ENCODE measurements at places on chromosomes 16 and 17.

- peak; percentile 41 for DNase-seq
Observed at GRCh38 chr16:813204-813915, 12.8 kb upstream of the GNG13 start.

- no peak for DNase-seq
Observed at GRCh38 chr16:67022531-67023214, 6.3 kb upstream of the CBFB start.

DNA sequence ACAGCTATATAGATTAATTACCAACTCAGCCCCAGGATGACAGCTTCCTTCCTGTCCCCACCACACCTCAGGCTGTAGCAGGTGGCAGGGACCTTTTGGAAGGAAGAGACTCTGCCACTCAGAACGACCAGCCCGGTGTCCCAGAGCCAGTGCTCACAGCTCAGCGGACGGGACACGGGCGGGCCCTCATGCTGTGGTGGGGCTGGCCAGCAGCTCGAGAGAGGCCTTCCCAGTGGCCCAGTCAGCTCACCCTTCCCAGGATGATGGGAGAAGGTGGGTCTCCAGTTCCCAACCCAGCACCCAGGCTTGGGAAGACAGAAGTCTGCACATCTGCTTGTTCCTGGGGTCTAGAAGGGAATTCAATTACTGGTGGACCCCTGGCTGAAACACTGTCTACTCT lies 10.5 kb downstream of the NUDT16L1 start:
- no peak for DNase-seq

GRCh38 chr16:1101573-1102332 lies 5.7 kb upstream of the C1QTNF8 start:
- no peak for DNase-seq

DNA sequence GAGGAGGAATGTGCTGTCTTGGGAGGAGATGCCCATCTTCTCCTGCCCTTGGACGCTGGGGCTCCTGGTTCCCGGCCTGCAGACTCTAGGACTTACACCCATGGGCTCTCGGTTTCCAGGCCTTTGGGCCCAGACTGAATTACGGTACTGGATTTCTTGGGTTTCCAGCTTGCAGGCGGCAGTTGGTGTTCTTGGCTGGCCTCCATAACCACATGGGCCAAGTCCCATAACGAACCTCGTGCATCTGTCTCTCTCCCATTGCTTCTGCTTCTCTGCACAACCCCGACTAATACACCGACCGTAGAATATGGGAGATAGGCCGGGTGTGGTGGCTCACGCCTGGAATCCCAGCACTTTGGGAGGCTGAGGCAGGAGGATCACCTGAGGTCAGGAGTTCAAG lies 162.6 kb downstream of the SDK2 start:
- no peak for DNase-seq

- peak; percentile 55 for DNase-seq
Observed at GRCh38 chr16:27232061-27232900, 29.0 kb downstream of the KDM8 start.

GRCh38 chr16:81848306-81848853 lies 69.3 kb downstream of the PLCG2 start:
- DNase-seq, result no peak

DNA sequence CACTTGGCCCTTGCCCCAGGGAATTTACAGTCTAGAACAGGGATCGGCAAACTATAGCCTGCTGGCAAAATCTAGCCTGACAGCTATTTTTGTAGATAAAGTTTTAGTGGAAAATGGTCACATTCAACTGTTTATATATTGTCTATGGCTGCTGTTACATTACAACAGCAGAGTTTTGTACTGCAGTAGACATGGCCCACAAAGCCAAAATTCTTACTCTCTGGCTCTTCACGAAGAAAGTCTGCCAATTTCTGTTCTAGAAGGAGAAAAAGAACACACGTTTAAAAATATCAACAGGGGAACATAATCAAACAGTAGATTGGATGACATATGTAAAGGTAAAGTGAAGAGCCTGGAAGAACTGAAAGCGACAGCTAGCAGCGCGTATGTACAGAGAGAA lies 33.2 kb upstream of the CCDC182 start:
- no peak for DNase-seq

- no peak for DNase-seq
Observed at GRCh38 chr17:5931616-5932015, 138.6 kb upstream of the WSCD1 start.

- DNase-seq, result no peak
Observed at GRCh38 chr17:30920683-30921543, 832 bp upstream of the ADAP2 start.

- no peak for DNase-seq
Observed at GRCh38 chr17:17104036-17104435, 61.8 kb downstream of the MPRIP start.

GRCh38 chr16:51473091-51473490 lies 322.0 kb upstream of the SALL1 start:
- no peak for DNase-seq

GRCh38 chr16:84068041-84068440 lies 25.4 kb upstream of the SLC38A8 start:
- DNase-seq, result no peak

DNA sequence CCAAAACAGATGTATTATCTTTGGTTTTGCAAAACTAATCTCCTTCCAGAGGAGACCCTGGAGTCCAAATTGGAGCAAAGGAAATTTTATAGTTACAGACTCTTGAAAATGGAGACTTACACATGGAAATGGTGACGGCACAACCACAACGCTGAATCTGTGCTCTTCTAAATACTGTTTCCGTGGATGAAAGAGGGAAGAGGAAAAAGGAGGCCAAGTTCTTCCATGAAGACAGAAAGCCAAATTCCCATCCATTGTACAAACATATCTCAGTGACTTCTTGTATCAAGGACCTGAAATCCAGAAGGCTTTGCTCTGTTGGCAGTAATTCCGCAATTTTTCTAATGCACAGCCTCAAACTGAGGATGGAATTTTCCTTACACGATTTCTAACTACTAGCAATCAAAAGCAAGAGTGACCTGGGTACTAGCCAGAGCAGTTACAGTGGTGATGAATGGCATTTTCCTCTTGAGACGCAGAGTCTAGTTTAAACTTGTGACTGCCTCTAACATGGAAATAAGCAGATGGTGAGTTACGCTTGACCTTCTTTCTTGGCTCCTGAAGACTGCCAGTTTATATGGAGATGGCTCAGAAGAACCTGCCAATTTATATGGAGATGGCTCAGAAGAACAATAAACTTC lies 38.5 kb downstream of the VPS53 start:
- DNase-seq, result no peak

- no peak for DNase-seq
Observed at GRCh38 chr17:51860954-51861561, 297.5 kb downstream of the CA10 start.

GRCh38 chr17:32936894-32937500 lies 9.0 kb downstream of the TMEM98 start:
- peak; percentile 59 for DNase-seq

DNA sequence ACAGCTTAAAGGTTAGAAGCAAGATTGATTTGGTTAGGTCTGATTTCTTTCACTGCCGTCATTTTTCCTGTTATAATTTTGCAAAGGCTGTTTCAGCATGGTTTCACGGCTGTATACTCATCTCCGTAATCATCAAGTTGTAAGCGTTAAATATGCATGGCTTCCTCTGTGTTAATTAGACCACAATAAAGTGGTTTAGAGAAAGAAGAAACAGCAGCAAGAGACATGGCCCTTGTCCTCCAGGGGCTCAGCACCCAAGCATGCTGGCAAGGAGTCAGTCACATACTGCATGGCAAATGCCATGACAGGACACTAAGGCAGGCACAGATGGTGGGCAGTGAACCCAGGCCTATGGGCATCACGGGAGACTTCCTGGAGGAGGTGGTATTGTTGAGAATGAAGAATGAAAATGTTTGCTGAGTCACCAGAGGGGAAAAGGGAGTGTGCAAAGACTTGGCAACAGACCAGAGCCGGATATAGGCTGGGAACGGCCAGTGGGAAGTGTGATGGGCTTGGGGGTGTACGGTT lies 61.4 kb upstream of the PLCG2 start:
- no peak for DNase-seq

GRCh38 chr16:23499801-23500200 lies 10.5 kb downstream of the GGA2 start:
- no peak for DNase-seq

DNA sequence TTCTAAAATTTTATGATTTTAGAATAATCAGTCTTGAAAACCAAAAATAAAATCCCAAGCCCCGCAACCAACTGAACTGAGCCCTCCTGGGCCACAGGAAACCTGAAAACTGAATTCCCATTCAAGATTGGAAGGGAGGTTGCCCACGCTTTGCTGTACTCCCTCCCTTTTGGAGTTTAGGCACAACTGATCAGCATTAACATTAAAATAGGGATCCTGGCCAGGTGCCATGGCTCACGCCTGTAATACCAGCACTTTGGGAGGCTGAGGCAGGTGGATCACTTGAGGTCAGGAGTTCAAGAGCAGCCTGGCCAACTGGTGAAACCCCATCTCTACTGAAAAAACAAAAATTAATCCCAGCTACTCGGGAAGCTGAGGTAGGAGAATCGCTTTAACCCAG lies 52.7 kb upstream of the NETO2 start:
- no peak for DNase-seq

- peak; percentile 26 for DNase-seq
Observed at GRCh38 chr17:81831957-81832607, 1.0 kb downstream of the MCRIP1 start.

DNA sequence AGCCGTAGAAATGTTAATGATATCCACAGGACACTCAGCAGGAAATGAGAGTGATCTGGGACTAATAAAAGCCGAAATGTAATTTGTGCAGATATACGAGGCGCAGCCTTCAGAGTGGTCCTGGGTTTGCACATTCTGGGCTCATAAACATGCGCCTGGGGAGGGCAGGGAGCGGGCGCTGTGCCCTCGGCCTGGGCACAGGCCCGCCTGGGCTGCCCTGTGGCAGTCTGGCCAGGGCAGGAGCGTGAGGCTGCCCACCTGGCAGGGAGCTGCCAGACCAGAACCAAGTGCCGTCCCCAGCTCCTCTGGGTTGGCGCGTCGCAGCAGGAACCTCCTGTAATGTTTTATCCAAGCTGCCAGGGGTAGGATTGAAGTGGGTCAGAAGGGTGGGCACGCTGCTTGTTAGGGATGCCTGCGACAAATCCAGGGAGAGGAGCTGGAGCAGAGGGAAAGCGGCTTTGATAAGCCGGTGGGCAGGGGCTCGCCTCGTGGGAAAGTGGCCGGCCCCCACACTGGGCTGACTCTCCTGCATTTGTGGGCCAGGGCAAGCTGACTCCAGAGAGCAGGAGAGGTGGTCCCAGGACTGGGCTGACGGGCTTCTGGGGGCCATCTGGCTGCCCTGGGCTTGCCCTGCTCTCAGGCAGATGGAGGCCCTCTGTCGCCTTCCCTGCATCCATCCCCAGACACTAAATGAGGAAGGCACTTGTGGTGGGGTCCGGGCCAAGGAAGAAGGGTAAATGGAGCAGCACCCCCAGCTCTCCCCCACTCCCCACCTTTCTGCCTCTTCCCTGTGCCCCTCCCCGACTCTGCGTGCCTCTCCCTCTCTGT lies 45.9 kb downstream of the SREBF1 start:
- DNase-seq, result no peak

DNA sequence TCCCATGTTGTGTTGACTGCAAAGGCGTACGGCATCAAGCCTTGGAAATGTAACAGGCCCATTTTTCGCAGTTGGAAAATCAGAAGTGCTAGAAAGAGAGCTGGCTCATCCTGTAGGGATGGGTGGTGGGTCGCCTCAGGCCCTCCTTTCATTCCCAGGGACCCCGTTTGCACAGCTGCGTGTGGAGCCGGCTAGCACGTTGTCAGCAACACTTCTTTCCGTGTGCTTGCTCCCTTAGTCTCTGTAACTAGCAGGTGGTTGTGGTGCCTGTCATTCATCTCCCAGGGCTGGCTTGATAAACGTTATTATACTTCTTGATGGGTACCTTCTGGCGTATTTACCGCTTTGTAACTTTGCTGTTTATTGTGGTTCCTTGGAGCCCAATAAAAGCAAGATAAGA lies 239.0 kb upstream of the CACNG5 start:
- DNase-seq, result no peak

DNA sequence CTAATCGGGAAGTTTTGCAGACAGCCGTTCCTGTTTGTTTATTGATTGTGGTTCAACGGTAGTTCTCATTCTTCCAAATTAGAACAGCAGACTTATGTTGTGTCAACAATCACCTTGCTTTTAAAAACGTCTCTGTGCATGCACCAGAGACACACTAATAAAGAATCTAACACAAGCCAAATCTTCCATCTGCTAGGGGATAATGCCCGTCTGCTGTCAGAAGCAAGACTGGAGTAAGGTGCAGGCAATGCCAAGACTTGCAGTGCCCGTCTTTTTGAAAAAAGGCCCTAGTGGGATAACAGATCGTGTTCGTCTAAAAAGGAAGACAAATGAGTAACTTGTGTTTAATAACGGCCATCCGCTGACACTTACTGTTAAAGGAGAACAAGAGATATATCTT lies 158.4 kb downstream of the KCNJ2 start:
- no peak for DNase-seq

- DNase-seq, result no peak
Observed at GRCh38 chr16:86948046-86948445, 369.1 kb downstream of the C16orf95 start.

DNA sequence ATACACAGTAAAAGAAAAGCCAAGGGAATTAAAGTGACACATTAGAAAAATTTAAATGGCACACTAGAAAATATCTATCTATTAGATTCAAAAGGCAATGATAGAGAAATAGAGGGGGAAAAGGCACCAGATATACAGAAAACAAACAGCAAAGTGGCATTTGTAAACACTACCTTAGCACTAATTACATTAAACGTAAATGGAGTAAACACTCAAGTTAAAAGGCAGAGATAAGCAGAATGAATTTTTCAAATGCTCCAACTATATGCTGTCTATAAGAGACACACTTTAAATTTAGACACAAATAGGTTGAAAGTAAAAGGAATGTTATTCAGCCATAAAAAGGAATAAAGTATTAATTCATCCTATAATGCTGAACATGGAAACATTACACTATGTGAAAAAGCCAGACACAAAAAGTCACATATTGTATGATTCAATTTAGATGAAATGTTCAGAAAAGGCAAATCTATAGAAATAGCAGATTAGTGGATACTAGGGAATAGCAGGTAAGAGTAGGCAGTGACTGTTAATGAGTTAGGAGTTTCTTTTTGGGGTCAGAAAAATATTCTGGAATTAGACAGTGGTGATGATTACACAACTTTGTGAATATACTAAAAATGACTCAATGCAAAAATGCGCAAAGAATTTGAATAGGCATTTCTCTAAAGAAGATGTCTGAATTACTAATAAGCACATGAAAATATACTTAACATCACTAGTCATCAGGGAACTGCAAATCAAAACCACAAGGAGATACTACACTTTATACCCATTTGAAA lies 92.4 kb downstream of the BRIP1 start:
- no peak for DNase-seq
